ENCODE measurements at places on chromosomes 3 and 15.

DNA sequence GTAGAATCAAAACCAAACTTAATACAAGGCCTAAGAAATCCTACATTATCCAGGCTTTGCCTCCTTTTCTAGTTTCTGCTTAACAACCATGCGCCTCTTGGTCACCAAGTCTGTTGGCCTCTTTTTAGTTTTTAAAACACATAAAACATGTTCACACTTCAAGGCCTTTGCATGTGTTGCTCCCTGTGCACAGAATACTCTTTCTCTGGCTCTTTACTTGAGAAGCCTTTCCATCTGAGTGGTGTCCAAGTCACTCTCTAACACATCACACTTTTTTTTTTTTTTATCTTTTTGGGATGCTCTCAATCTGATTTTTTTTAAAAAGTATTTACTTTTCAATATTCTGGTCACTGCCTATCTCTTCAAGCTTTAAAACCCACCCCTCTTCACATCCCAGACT lies 14.9 kb downstream of the GAP43 start:
- DNase-seq: no peak

GRCh38 chr3:48532271-48532976 lies 24.2 kb downstream of the PFKFB4 start:
- no peak for DNase-seq

GRCh38 chr3:154540950-154541604 lies 111.1 kb upstream of the GPR149 start:
- no peak for DNase-seq

DNA sequence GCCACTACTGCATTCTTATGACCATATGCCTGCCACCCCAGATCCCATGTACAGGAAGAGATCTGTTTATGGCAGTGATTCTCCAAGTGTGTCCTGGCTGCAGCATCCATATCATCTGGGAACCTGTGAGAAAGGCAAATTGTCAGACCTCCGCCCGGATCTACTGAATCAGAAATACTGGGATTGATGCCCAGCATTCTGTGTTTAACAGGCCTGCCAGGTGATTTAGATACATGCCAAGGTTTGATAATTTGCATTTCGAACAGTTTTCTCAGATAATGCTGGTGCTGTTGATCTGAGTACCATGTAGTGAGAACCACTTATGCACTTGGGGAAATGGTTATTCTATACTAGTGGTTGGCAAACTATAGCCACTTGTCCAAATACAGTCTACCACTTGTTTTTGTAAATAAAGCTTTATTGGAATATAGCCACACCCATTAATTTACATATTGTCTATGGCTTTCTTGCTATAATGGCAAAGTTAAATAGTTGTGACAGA lies 165.4 kb downstream of the SSR3 start:
- DNase-seq: no peak
